ENCODE measurements at places on chromosomes 1 and 21. TPM values are rescaled to one million over a fixed set of nuclear protein-coding genes. Genes with fewer than 3 reads are reported as not detected.
A peak's percentile ranks its signal among the peaks of the same experiment; 100 is the strongest.

DNA sequence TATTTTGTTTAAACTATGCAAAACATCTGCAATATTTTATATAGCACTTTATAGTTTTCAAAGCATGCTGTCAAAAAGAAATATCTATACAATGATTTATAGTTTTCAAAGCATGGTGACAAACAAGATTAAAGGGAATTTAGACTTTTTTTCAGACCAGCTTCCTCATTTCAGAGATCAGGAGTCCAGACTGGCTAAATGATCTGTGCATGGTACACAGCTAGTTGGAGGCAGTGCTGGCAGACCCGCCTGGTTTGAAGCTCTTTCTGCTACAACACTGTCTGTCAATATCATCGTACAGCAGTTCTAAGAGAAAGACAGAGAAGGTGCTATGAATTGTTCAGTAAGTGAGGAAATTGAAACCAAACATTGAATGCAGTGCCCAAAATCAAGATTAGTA lies 479.0 kb downstream of the PTBP2 start:
- no peaks in the 10 kb centered on the region for H3K4me1 ChIP-seq
- DNase-seq = no peak
- no peaks in the 10 kb centered on the region for H3K27me3 ChIP-seq
- no peak overlapping the region for H3K4me3 ChIP-seq
- H3K36me3 ChIP-seq = no peaks in the 10 kb centered on the region
- H3K27ac ChIP-seq = no peak overlapping the region

DNA sequence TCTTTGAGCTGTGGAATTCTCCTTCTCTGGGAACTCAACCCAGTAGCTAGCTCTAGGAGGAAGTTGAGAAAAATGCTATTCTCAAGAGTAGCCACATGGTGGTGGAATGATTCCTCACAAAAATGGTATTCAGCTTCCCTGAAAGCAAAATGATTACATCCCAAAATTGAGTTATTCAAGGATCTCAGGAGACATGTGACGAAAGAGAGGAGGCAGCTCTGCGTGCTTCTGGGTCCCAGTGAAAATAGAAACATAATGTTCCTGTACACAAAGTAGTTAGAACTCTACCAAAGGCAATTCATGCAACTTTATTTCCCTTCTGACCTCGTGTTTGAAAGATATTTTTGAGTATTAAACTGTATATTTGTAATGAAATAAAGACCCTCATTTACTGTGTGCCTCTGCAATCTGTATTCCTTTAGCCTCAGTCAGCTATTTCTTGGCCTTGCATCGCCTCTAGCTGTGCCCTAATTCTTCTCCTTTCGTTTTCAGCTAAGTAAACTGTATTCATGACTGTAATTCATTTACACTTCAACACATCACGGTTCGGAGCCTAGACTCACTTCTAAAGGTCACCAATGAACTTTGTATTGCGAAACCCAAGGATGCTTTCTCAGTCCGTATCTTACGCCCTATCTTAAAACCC lies 167.3 kb downstream of the FASLG start:
- H3K4me1 ChIP-seq = no peaks in the 10 kb centered on the region
- H3K27ac ChIP-seq = peak overlapping the region; percentile 54
- H3K4me3 ChIP-seq = no peak overlapping the region
- peak; percentile 22 for DNase-seq

DNA sequence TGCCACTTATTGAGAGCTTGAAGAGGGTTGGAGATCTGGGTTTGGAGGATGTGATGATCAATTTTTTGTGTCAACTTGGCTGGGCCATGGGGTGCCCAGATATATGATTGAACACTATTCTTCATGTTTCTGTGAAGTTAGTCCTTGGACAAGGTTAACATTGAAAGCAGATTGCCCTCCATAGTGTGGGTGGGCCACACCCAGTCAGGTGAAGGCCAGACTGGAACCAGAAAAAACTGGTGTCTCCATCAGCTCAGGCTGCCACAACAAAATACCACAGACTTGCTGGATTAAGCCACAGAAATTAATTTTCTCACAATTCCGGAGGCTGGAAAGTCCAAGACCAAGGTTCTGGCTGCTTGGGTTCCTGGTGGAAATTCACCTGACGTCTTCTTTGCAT lies 7.5 kb downstream of the CLDN14 start:
- no peak overlapping the region for H3K4me3 ChIP-seq
- no peak overlapping the region for H3K27ac ChIP-seq
- no peaks in the 10 kb centered on the region for H3K27me3 ChIP-seq
- no peak for DNase-seq
- no peaks in the 10 kb centered on the region for H3K36me3 ChIP-seq

GRCh38 chr1:184199036-184199435 lies 147.5 kb downstream of the TSEN15 start:
- no peak overlapping the region for H3K27ac ChIP-seq
- no peak for DNase-seq
- no peak overlapping the region for H3K4me3 ChIP-seq

DNA sequence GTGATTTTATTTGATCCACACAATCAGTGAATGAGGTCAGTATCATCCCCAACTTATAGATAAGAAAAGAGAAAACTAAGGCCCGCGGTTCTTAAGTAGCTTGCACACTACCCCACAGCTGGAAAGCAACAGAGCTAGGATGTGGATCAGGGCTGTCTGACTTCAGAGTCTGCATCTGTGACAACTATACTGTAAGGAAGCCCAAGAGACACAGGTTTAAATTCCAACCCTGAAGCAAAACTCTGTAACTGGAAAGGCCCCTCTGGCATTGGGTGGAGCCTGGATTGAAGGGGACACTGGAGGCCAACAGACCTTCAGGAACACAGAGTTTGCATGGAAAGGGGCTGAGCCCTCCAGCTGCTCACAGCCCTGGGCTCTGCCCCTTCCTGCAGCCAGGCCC lies 40.2 kb downstream of the LGR6 start:
- H3K27ac ChIP-seq = no peak overlapping the region
- no peak overlapping the region for H3K4me3 ChIP-seq
- H3K27me3 ChIP-seq = no peaks in the 10 kb centered on the region
- H3K4me1 ChIP-seq = no peaks in the 10 kb centered on the region

- peak overlapping the region; percentile 21 for H3K4me3 ChIP-seq
- peak; percentile 47 for DNase-seq
- H3K36me3 ChIP-seq = no peaks in the 10 kb centered on the region
- peaks cover 14% of the 10 kb centered on the region for H3K27me3 ChIP-seq
- H3K27ac ChIP-seq = no peak overlapping the region
Observed at GRCh38 chr1:4655674-4656532, 1.5 kb downstream of the AJAP1 start.

DNA sequence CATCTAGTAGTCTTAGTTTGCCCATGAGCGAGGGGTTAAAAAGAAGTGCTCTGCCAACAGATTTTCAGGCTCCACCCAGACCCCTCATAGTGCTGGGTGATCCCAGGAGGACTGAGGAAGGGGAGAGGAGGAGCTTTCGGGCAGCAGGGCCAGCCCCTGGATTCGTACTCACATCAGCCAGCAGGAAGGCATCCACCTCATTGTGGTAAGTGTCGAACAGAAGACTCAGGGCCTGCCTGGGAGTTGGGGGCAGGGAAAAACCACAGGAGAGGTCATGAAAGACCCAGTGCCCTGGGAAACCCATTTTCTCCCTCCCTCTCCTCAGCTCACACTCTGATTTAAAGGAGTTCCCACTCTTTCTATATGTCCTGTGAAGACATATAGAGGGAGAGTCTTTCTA lies 34.9 kb downstream of the PIK3C2B start:
- no peaks in the 10 kb centered on the region for H3K36me3 ChIP-seq
- no peak for DNase-seq
- no peaks in the 10 kb centered on the region for H3K27me3 ChIP-seq
- H3K4me3 ChIP-seq = no peak overlapping the region

MFAP2 gene
- total RNA-seq = 64.6 TPM

MCOLN2 gene
- 0.73 TPM for total RNA-seq

AMY1A gene
- 1.1 TPM for total RNA-seq

ZCCHC17 gene
- 24.2 TPM for total RNA-seq

Measured in uterus (tissue), 4 donors.